ENCODE measurements at places on chromosomes 3 and 15.

DNA sequence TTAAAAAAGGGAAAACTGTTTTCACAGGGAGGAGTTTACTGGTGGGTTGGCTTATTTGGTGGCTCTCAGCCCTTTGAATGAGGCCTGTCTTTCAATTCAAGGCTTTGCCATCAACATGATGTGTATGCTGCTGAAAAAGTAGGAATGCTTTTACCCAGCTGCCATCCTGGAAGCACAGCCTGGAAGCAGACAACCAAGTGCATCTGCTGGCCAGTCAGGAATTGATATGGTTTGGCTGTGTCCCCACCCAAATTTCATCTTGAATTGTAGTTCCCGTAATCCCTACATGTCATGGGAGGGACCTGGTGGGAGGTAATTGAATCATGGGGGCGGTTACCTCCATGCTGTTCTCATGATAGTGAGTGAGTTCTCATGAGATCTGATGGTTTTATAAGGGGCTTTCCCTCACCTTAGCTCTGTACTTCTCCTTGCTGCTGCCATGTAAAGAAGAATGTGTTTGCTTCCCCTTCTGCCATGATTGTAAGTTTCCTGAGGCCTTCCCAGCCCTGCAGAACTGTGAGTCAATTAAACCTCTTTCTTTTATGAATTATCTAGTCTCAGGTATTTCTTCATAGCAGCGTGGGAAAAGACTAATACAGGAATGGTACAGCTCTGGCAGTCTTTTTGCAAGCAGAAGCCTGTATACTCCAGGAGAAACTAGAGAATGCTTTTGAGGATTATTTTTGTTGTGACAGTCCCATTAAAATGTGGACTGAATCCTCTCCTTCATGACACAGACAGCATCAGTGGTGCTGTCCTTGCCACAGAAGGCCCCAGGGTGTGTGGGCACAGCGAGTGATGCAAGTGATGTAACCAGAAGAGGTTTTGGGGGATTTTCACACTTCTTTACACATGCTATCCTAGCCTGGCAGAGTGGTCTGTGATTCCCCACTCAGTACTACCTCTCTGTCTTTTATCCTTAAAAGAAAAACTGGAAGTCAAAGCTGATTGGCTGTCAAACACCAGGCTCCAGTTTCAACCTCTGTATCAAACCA lies 20.0 kb downstream of the PLCL2 start:
- no peak for DNase-seq

GRCh38 chr3:188076176-188076575 lies 77.8 kb upstream of the LPP start:
- DNase-seq: no peak

DNA sequence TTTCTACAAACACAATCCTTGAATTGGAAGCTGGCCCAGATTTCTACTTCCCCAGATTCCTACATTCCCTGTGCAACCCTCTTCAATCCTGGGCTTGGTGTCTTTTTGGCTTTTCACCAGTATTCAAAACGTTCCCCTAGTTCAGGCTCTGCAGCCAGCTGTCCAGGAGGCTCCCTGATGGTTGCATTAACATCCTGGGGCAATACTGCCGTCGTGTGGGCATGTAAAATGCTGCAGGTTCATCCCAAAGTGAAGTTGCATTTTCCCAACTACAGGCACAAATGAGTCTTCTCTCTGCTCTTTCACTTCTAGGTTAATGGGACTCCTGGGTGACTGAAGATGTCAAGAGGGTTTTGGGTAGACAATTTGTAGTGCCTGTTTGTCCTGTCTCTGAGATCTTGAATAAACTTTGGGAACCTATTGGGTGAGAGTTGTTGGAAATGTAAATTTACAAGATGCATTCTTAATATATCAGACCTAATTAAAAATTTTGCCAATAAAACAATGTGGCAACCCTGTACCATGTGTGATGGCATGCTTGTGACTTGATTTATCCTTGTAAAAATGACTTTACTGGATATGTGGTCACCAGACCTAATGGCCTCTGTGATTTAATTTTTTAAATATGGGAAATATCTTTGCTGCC lies 28.6 kb downstream of the SOX14 start:
- DNase-seq: no peak

DNA sequence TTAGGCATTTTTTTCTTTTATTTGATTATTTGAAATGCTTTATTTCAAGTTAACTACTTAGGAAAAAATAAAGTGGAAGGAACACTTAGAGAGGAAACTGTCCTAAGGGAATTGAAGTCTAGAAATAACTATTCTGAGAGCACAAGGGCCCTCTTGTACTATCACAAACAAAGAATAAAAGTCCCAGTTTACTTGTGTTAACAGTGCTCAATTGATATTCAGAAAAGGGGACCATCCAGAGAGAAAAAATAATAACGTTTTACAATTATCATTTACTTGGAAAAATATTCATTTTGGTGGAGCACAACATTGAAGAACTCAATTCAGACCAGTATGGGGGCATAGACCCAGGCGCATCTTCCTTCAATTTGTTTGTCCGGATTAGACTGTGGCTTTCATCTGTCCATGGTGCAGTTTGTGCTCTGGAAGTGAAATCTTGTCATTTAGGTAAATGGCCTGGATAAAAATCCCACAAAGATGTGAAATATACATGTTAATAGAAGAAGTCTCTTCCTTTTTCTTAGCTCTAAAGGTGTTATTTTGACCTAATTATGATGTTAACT lies 54.5 kb upstream of the SAMMSON start:
- no peak for DNase-seq

- DNase-seq: no peak
Observed at GRCh38 chr15:34271493-34271892, 46.7 kb downstream of the EMC4 start.

- DNase-seq: no peak
Observed at GRCh38 chr15:36106640-36107335, 472.6 kb upstream of the CDIN1 start.

- no peak for DNase-seq
Observed at GRCh38 chr15:33022629-33023028, 171.9 kb downstream of the FMN1 start.

DNA sequence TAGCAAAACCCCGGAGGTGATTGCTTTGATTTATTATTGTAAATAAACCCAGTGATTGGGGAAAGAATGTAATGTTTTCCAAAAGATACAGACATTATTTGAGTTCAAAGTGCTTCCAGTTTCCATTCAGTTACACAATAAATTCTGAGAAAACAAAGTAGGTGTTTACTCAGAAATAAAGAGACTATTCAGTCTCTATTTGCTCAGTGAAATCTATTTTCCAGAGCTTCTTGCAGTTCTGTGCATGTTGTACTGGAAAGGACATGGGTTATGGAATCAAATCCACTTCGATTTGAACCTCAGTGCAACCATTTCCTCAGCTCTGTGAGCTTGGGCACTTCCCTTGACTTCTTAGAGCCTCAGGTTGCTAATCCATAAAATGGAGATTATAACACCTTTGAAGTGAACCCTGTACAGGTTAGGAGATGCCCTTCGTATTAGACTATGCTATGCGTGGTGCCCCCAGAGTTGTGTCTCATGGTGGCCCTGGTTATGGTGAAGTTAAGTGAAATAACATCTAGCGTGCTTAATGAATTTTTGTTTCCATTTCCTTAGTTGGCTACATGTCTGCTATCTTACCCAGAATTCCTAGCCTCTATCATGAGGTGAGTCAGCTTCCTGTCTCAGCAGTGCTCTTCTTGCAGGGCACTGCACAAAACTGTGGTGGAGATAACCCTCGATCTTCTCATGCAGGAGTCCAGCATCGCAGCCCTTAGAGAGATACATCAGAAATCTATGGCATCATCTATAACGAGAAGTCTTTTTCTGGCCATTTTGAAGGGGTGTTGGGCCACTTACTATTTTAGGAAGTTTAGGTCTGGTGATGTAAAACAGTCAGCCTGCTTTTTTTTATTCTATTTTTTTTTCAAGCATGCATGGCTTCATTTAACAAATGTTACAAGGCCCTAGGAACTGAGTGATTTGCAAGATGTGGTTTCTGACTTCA lies 97.7 kb downstream of the RPL39L start:
- no peak for DNase-seq

GRCh38 chr3:143170074-143170473 lies 50.5 kb downstream of the CHST2 start:
- DNase-seq: no peak

DNA sequence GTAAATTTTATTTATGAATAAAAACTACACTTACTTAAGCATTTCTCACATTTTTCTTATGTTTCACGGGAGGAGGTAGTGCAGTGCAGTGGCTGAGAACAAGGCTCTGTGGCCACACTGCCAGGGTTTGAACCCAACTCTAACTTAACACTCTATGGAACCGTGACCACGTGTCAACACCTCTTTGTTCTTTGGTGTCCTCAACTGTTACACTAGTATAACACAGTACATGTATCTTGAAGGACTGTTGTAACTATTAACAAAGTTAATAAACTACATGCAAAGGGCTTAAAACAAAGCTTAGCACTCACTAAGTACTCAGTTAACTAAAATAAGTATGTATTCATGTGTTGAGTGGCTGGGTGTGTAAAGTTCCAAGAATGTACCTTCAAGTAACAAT lies 19.5 kb downstream of the CD47 start:
- DNase-seq: no peak

DNA sequence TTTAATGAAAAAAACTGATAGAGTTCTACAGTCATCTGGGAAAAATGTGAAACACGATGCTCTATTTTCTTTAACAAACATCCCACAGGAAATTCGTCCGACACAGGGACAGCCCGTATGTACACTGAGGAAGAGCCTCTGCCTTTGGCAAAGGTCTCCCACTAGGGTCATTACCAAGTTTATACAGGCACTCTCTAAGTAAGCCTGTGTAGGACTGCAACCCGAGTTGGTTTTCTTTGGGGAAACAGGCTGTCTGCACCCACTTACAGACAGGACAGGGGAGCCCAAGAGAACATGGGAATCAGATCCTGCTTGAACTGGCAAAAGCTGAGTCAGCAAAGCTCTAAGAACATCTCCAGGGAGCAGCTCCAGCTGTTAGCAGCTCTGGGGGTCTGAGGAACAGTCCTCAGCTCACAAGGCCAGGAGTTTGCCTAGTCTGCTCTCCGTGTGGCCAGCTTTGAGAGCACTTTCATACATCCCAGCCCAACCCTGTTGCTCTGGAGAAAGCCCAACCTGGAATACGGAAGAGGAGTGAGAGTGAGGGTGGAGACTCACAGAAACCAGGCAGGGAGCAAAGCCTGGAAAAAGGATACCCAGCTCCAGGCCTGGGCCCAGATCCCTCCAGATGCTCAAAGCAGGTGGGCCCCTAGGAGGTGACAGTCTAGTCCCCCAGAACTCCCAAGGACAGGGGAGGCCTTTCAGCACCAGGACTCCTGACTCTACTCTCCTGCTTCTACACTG lies 1.9 kb downstream of the TBC1D2B start:
- DNase-seq: no peak

- no peak for DNase-seq
Observed at GRCh38 chr3:51977446-51978142, 2.7 kb downstream of the ABHD14A start.

GRCh38 chr3:13852638-13853009 lies 27.2 kb downstream of the WNT7A start:
- DNase-seq: no peak

DNA sequence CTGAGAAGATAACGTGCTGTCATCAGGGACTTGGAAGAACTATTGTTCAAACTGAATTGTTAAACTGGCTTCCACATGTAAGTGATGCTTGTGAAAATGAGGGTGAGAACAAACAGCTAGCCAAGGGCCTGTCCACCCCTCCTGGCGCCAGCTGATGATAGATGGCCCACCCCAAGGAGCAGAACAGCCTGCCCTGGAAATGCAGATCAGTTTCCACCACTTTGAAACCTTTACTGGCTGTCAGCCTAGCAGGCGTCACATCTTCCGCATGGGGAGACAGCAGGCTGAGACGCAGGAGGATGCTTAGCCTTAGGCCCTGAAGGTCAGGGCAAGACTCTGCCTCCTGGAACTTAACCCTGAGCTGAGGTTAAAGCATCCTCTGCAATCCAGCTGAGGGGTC lies 6.4 kb upstream of the SLC51B start:
- DNase-seq: no peak

DNA sequence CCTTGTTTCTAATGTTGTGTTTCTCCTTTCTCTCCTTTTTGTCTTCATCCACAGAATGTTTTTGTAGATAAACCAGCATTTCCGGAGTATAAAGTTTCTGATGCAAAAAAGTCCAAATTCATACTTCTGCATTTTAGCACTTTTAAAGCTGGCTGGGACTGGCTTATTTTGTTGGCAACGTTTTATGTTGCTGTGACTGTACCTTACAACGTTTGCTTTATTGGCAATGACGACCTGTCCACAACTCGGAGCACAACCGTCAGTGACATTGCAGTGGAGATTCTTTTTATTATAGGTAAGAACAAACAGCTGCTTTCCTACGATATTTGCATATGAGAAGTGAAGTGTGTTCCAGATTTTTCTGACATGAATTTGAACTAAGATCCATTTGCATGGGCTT lies 199.4 kb downstream of the KCNH8 start:
- no peak for DNase-seq

- DNase-seq: no peak
Observed at GRCh38 chr15:91649016-91649415, 204.5 kb upstream of the SLCO3A1 start.

GRCh38 chr15:33438396-33438795 lies 127.6 kb downstream of the RYR3 start:
- no peak for DNase-seq

DNA sequence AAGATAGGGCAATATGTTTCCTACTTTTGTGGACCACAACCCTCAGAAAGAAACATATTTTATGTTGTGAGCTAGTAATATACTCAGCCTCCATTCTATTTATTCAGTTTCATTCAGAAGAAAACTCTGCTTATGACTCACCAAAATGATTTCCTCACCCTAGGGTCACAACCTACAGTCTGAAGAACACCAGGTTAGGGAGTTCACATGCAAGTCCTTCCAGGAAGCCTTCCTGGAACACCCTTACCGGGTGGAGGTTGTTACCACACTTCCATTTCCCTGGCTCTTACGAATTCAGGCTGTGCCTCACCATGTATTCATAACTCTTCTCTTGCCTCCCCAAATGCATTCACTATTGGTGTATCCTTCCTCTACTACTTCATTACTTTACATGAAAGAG lies 228.0 kb upstream of the ADAMTS9 start:
- DNase-seq: no peak

- DNase-seq: no peak
Observed at GRCh38 chr3:184347321-184348056, 10.1 kb downstream of the FAM131A start.

DNA sequence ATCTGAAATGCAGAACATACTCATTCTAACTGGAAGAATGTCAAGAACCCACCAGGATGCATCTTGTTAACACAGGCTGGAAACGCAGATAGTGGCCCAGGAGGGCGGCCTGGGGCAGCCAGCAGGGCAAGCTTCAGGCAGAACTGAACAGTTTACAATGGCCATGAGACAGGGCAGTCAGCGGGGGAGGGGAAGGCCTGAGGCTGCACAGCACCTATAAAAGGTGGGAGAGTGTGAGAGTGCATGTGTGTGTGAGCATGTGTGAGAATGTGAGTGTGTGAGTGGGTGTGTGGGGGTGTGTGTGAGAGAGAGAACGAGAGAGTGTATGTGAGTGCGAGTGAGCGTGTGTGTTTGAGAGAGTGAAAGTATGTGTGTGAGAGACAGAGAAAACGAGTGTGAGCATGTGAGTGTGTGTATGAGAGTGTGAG lies 26.8 kb upstream of the SLCO2A1 start:
- no peak for DNase-seq
